CD4-positive, alpha-beta T cell (primary cell): ENCODE measurements at places on chromosomes 5 and 9.

DNA sequence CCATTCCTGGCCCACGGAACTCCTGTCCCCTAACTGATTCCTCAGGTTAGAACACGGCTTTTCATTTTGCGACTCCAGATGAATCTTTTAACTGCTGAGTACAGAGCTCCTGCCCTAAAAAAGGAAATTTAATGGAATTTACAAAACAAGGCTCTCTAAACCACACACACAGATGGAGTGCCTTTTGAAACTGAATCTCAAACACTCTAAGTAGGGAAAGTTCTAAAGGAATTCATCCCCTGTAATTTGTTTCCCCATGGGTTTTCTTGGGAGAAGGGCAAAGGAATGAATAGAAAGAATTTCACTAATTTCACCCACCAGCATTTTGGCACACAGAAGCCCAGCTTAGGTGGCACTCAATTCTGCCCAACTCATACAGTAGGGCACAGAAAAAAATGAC is 106.5 kb downstream of the THBS4 start:
- H3K4me1 ChIP-seq = peaks cover 59% of the 10 kb centered on the region
- no peaks in the 10 kb centered on the region for H3K27me3 ChIP-seq
- no peak for DNase-seq
- H3K27ac ChIP-seq = peak overlapping the region; percentile 42
- H3K4me3 ChIP-seq = no peak overlapping the region

GRCh38 chr5:132927355-132928061 is 35.9 kb downstream of the AFF4 start:
- no peaks in the 10 kb centered on the region for H3K4me1 ChIP-seq
- H3K36me3 ChIP-seq = peaks cover 71% of the 10 kb centered on the region
- no peak overlapping the region for H3K4me3 ChIP-seq
- no peak for DNase-seq
- no peak overlapping the region for H3K27ac ChIP-seq

DNA sequence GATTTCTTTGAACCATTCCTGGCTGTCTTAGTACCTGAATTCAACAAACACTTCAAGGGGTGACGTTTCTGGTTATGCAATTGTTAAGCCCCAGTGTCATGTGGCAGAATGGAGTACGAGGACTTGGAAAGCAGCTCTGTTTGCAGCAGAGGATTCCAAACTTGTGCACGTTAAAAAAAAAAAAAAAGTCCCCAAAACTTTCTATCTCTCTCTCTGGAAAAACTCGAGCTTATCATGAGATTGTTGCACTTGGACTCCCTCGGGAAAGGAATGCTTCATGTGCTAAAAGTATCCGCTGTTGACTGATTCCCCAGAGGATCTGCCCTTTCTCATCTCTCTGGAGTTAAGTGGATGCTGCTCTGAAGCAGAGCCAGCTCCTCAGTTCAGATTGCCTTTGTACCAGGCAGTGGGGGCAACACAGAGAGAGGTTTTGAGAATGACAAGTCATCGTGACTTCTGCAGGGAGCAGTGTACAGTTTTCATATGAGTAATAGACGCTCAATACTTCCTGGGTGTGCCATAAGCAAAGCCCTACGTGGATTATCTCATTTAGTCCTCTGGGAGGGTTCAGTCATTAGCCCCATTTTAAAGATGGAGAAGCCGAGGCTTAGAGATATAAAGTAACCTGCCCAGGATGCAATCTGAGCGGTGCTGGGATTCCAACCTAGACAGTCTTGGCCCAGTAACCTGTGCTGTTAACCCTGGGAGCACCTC is 28.1 kb downstream of the TMOD1 start:
- no peak overlapping the region for H3K4me3 ChIP-seq
- no peaks in the 10 kb centered on the region for H3K36me3 ChIP-seq

- peaks cover 39% of the 10 kb centered on the region for H3K4me1 ChIP-seq
- DNase-seq = no peak
Observed at GRCh38 chr9:134346151-134346550, 19.9 kb downstream of the RXRA start.

- no peak for DNase-seq
- H3K27ac ChIP-seq = no peak overlapping the region
- H3K4me3 ChIP-seq = no peak overlapping the region
Observed at GRCh38 chr9:86965636-86966395, 18.5 kb upstream of the GAS1 start.

DNA sequence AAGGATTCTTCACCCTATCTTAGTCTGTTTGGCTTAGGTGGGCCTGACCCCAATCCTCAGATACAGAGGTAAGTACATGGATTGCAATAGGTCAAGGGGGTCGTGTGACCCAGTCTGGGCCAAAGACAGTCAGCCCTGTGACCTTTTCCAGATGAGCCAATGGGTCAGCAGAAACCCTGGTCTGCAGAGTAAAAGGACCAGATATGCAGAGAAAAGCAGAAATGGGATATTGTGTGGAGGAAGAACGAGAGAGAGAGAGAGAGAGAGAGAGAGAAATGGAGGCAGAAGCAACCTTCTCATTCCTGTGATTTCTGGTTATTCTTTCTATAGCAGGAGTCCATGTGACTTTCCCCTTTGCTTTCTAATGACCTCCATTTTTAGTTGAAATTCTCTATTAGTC is 40.4 kb upstream of the CRB2 start:
- no peaks in the 10 kb centered on the region for H3K36me3 ChIP-seq
- no peak overlapping the region for H3K4me3 ChIP-seq
- H3K27me3 ChIP-seq = no peaks in the 10 kb centered on the region
